Left kidney (tissue), 8 donors: ENCODE measurements at places on chromosomes 5 and 9. TPM values are rescaled to one million over a fixed set of nuclear protein-coding genes. Genes with fewer than 3 reads are reported as not detected.

The CFAP157 gene
- polyA plus RNA-seq: 4.3 TPM

The ZNF474 gene
- polyA plus RNA-seq: 0.88 TPM

The HMCN2 gene
- 0.98 TPM for polyA plus RNA-seq

The FGD3 gene
- polyA plus RNA-seq: 6.5 TPM
